ENCODE measurements at places on chromosomes 7 and 10.

GRCh38 chr10:3782451-3783315 is 2.3 kb downstream of the KLF6 start:
- no peaks in the 10 kb centered on the region for H3K27me3 ChIP-seq
- H3K36me3 ChIP-seq = peaks cover 66% of the 10 kb centered on the region
- peaks cover 72% of the 10 kb centered on the region for H3K4me1 ChIP-seq
- H3K4me3 ChIP-seq = peak overlapping the region; percentile 93
- DNase-seq = peak; percentile 65
- H3K27ac ChIP-seq = peak overlapping the region; percentile 96

GRCh38 chr7:11427686-11428273 is 404.2 kb downstream of the THSD7A start:
- no peaks in the 10 kb centered on the region for H3K36me3 ChIP-seq
- no peaks in the 10 kb centered on the region for H3K4me1 ChIP-seq
- H3K27me3 ChIP-seq = no peaks in the 10 kb centered on the region
- H3K4me3 ChIP-seq = no peak overlapping the region
- no peak overlapping the region for H3K27ac ChIP-seq

- no peaks in the 10 kb centered on the region for H3K27me3 ChIP-seq
- no peaks in the 10 kb centered on the region for H3K4me1 ChIP-seq
- H3K27ac ChIP-seq = no peak overlapping the region
Measured at GRCh38 chr7:139451638-139452037, 31.8 kb downstream of the KLRG2 start.

- no peak for DNase-seq
- H3K36me3 ChIP-seq = no peaks in the 10 kb centered on the region
- H3K4me3 ChIP-seq = no peak overlapping the region
- peaks cover 6% of the 10 kb centered on the region for H3K27me3 ChIP-seq
- H3K4me1 ChIP-seq = no peaks in the 10 kb centered on the region
Measured at GRCh38 chr7:47741984-47742383, 160.1 kb upstream of the TNS3 start.

DNA sequence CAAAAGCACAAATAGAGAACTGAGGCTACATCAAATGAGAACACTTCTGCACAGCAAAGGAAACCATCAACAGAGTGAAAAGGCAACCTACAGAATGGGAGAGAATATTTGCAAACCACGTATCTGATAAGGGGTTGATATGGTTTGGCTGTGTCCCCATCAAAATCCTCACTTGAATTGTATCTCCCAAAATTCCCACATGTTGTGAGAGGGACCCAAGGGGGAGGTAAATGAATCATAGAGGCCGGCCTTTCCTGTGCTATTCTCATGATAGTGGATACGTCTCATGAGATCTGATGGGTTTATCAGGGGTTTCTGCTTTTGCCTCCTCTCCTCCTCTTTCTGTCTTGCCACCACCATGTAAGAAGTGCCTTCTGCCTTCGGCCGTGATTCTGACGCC is 120.6 kb upstream of the FRMD4A start:
- H3K4me3 ChIP-seq = no peak overlapping the region
- DNase-seq = no peak

DNA sequence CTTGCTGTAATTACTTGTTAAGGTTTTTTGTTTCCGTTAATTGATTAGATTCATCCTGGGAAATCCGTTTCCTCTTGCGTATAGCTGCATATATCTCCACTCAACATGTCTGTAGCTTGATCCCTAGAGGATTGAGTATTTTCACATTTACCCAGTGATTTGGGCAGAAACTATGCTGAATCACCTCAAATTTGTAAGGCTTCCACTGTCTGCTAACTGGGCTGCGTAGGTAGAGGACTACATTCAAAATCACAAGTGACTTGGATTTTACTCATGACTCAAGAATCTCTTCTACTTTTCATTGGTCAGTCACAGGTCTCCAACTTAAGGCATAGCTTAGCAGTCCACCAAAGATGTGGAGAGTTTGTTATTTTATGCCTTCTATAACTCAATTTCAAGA is 141.8 kb downstream of the POLR1F start:
- no peak overlapping the region for H3K27ac ChIP-seq
- no peaks in the 10 kb centered on the region for H3K4me1 ChIP-seq
- no peaks in the 10 kb centered on the region for H3K27me3 ChIP-seq
- H3K36me3 ChIP-seq = no peaks in the 10 kb centered on the region

Measured in activated T-helper 1 cell treated with anti-CD3 and anti-CD28 coated beads, Interleukin-12 subunit alpha, Interleukin-12 subunit beta, Interleukin-2, Interleukin-4 antibody, amounts not matched to agents 30 ng/mL and 10 ng/mL and 1 ng/mL, durations not matched to agents 14 hours and 24 hours and 36 hours (primary cell).